ENCODE measurements at places on chromosomes 7 and 10.
A peak's percentile ranks its signal among the peaks of the same experiment; 100 is the strongest.

- DNase-seq, result no peak
These were observed 5.1 kb downstream of the RASGEF1A start for GRCh38 chr10:43261578-43262396.

DNA sequence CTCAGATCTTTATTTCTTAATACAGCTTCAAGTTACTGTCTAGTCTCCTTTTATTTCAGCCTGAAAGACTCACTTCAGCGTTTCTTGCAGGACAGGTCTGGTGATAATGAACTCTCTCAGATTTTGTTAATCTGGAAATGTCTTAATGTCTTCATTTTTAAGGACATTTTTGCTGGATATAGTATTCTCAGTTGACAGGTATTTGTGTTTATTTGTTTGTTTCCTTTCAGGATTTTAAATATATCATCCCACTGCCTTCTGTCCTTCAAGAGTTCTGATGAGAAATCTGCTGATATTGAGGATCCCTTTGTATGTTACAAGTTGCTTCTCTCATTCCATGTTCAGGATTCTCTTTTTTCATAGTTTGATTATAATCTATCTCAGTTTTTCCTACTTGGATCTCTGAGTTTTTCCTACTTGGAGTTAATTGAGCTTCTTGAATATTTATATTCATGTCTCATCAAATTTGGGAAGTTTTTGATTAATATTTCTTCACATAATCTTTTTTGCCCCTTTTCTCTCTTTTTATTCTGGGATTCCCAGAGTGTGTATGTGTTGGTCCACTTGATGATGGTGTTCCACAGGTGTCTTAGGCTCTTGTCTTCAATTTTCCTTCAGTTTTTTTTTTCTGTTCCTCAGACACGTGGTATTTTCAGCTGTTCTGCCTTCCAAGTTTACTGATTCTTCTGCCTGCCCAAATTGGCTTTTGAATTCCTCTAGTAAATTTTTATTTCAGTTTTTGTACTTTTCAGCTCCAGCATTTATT is 49.9 kb downstream of the PTEN start:
- DNase-seq, result no peak

GRCh38 chr7:28409716-28410627 is 2.3 kb upstream of the CREB5 start:
- DNase-seq, result peak; percentile 35

DNA sequence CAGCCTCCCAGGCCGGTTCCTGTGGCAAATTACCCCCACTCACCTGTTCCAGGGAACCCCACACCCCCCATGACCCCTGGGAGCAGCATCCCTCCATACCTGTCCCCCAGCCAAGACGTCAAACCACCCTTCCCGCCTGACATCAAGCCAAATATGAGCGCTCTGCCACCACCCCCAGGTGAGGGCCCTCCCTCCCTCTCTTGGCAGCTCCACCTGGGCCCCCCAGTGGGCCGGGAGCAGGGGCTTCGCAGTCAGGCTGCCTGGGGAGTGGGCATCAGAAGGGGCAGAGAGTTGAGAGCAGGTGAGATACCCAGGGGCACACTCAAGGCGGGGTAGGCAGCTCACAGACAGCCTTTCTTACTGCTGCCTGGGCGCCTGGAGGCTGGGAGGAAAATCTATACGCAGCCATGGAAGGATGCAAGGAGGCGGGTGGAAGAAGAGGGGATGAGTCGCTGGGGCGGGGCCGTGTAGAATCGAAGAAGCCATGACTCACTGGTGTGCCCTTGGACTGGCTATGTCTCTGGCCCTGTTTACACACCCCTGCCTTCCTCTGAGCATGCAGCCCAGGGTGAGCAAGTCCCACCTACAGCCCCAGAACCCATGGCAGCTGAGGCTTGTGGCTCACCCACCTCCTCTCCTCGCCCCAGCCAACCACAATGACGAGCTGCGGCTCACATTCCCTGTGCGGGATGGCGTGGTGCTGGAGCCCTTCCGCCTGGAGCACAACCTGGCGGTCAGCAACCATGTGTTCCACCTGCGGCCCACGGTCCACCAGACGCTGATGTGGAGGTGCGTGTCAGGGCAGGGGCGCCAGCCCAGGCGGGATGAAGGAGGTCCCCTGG is 48.6 kb upstream of the PPIF start:
- DNase-seq, result peak; percentile 98

GRCh38 chr7:112937651-112938415 is 147.6 kb upstream of the TMEM168 start:
- DNase-seq, result peak; percentile 8

Measured in fibroblast of mammary gland (primary cell).